Effector memory CD8-positive, alpha-beta T cell (primary cell): ENCODE measurements at places on chromosomes 1 and 21.

DNA sequence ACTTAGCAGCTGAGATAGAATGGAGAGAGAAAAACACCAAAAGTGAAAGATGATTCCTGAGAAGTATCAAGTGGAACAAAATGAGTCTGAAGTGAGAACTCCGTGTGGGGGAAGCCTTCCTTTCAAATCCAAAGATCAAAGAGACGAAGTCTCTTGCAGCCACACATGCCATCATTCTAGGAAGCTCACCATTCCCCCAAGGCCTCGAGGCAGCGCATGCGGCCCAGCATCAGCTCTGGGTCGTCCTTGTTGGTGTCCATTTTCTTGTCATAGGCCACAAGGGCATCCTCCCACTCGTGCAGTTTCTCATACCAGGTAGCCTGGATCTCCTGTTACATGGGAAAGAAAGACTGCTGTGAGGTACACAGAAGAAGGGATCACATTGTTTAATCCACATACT is 32.2 kb upstream of the ANGPTL7 start:
- no peak for DNase-seq

GRCh38 chr1:169970114-169970513 is 76.4 kb upstream of the SCYL3 start:
- DNase-seq = no peak

- no peak for DNase-seq
Measured at GRCh38 chr1:81812712-81813111, 12.0 kb downstream of the ADGRL2 start.

- DNase-seq = no peak
Measured at GRCh38 chr1:228376651-228377631, 29.7 kb downstream of the TRIM11 start.

DNA sequence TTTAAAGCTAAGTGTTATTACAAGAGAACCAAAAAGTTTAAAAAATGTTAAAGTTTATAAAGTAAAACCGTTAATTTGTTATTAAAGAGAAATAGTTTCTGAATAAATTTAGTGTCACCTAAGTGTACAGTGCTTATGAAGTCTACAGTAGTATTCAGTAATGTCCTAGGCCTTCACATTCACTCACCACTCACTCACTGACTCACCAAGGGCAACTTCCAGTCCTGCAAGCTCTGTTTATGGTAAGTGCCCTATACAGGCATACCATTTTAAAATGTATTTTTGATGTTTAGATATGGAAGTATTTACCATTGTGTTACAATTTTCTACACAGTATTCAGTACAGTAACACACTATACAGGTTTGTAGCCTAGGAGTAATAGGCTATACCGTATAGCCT is 60.1 kb upstream of the GCLM start:
- no peak for DNase-seq

DNA sequence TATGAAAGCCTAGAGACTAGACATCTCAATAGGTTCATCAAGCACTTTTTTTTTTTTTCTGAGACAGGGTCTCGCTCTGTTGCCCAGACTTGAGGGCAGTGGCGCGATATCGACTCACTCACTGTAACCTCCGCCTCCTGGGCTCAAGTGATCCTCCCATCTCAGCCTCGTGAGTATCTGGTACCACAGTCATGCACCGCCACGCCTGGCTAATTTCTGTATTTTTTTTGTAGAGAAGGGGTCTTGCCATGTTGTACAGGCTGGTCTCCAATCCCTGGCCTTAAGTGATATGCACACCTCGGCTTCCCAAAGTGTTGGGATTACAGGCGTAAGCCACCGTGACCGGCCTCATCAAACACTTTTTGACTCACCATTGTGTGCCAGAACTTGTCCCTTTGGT is 613 bp upstream of the GPATCH4 start:
- no peak for DNase-seq

DNA sequence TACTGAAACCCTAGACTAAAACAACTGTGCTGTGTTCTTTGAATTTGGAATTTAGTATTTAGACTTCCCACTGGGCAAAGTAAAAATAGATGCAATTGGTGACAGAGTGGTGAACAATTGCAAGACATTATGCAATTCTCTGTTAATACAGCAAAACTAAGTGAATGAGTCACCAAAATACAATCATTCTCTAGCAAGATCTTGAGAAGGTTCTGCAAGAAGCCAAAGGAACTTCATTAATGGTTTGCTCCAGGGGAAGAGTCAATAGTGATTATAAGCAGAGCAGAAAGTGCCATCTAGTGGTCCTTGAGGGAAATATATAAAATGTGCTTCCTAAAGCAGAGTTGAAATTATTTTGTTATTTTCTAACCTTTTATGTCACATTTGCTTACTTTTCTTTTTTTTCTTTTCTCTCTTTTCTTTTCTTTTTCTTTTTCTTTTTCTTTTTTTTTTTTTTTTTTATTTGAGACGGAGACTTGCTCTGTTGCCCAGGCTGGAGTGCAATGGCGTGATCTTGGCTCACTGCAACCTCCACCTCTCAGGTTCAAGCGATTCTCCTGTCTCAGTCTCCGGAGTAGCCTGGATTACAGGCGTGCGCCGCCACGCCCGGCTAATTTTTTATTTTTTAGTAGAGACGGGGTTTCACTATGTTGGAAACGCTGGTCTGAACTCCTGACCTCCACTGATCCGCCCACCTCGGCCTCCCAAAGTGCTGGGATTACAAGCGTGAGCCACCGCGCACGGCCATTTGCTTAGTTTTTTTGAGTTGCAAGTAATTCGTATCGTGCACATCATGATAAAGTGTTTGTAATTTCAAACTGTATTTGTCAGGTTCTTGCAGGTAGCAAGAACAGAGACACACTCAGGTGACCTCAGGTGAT is 99.2 kb downstream of the CTH start:
- no peak for DNase-seq

- peak; percentile 52 for DNase-seq
Measured at GRCh38 chr1:153617663-153618062, 1.5 kb upstream of the S100A14 start.

DNA sequence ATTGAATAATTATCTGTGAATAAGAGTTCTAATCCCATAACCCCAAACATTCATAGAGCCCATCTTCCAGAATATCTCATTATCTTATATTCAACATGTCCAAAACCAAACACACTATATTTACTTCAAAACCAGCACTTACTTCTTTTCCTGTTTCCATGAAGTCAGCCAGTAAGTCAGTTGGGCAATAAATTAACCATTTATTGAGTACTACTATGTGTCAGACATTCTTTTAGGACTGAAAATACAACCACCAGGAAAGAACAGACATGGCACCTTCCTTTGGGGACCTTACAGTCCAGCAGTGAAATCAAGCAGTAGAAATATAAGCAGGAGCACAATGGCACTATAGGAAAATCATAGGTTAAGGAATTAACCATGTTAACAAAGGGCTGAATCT is 8.8 kb downstream of the AK5 start:
- no peak for DNase-seq
